Suppressor macrophage treated with lipopolysaccharide for 4 hours (primary cell): ENCODE measurements at places on chromosomes 2 and 18.

DNA sequence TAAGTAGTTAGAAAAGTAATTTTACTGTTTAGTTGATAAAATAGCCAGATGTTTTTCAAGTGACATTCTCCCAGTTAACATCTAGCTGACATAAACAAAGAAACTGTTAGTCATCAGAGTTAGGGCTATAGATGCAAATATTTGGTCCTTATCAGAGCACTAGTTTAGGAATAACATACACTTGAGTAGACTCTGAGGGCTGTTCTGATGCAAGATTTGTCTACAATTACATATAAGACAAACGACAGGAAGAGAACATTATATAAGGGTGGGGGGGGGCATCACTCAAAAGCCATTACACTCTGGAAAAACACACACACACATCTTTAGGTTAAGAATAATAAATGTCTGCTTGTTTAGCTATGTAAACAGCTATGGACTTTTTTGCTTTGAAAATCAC is 554.4 kb upstream of the LRRTM1 start:
- no peak for DNase-seq

DNA sequence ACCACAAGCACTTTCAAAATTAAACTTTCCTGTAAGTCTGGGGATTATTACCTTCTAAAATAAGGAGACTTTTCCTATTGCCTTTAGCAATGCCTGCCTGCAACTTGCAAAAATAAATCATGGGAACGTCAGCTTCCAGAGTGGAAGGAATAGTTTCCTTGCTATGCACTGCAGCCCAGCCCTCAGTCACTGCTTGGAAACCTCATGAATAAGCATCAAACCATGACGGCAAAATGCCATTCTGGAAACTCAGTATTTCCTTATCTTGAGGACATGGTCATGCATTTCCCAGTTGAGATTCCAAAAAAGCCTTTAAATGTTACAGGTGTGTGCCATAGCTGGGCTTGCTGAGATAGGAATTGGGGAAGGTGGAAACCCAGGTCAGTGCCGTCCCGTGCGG is 84.2 kb upstream of the OTOS start:
- DNase-seq = no peak

DNA sequence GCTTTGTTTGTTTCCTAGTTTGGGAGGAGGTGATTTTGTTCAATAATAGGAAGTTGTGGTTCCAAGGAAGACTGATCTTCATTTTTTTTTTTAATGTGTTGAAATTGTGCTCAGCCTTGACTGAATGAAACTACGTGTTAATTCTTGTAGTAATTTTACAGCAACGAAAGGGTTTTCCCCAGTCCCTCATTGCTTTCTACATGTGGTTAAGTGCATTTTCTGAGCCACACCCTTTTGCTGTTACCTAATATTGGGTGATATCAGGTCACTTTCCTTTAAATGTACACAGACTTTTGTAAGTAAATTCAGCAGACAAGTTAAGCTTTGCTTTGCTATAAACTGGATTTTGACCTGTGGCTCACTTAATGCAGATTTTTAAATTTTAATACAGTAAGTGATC is 73.6 kb downstream of the OTX1 start:
- DNase-seq = peak; percentile 68

- DNase-seq = no peak
Observed at GRCh38 chr2:10535703-10536102, 87.6 kb upstream of the ODC1 start.

DNA sequence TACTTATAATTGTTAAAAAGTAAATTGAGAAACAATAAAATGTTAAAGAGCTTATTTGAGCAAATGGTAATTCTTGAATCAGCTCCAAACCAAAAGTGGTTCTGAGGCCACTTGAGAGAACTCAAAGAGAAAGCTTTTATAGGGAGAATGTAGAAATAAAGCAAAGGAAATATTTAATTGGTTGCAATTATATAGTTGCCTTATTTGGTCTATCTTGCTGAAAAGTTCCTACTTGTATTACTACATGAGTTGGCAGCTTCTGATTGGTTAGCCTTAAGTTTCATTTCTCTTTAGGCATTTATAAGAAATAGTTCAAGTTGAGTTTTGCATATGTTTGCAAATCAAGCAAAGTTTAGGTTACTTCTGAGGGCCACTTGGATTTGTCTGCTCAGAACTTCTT is 38.1 kb downstream of the SCN2A start:
- peak; percentile 11 for DNase-seq

DNA sequence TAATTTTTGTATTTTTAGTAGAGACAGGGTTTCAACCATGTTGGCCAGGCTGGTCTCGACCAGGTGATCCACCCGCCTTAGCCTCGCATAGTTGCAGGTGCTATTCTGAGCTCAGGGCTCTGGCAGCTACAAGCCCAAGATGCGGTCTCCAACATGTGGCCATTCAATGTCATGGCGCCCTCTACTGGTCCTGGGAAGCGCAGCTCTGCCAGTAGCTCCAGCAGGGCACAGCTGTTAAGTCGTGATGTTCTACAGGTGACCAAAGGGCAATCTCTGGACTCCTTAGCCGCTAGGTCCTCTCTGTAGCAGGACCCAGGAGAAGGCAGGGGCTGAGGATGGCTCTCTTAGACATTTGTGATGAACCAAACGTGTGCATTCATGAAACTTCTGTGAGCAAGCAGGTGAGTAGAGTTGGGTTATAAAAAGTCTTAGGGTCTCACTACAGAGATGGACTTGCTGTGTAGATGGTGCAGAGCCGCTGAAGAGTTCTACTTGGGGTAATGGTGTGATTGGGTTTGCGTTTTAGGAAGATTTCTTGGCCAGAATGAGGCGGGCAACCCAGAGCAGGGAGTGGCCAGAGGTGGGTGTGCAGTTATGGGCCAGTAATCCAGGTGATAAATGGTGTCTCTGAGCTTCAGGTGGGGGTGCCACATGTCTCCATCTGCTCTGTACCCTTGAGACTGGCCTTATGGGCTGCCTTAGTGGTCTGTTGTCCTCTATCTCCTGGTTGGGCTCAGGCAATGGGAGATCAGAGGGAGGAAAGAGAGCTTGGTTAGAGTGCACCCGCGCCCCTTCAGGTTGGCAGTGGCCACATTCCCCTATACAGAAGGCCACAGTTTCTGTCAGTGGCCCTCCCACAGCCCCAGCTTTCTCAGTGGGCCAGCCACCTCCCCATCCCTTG is 31.0 kb downstream of the IL37 start:
- peak; percentile 91 for DNase-seq
